ENCODE measurements at places on chromosomes 7 and 10.

- DNase-seq: no peak
These were observed 7.6 kb upstream of the HOXA13 start for GRCh38 chr7:27207348-27207985.

DNA sequence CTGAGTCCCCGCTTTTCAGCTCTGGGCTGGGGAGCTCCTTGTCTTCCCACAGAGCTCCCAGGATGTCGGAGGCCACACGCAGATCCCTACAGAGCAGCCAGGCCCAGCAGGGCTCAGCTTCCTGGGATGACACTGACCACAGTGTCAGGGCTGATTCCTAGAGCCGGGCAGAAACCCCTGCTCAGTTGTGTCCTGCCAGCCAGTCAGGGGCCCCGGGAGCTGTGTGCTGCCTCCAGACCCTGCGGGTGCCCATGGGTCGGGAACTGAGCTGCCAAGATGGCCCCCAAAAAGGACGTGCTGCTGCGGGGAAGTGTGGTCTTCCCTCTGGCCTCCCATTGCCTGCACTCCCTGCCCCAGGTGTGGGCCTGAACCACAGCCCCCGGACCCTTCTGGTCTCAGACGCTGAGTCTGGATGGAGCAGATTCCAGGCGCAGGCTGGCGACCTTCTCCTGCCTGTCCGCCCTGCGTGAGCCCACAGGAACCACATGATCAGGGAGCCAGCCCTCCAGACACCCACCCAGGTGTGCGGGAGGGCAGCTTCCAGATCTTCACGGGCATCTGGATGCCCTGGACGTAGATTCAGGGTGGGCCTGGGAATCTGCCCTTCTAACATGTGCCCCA is 217.4 kb downstream of the MAD1L1 start:
- DNase-seq: no peak

DNA sequence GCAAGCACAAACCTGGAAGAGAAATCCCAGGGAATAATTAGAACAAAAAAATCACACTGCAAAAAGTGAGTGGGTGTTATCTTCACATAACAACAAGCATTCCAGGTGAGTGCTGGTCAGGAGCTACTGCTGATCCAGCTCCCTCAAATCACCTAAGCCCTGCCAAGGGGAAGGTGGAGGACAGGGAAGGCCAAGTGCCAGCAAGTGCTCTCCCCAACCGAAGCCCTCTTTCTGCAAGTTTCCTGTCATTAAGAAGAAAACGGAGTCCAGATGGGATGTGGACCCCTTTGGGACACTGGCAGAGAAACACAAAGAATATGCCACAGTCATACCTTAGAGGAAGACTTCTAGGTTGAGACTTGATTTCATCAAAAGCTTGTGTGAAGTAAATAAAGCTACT is 933.0 kb upstream of the ZNF722 start:
- no peak for DNase-seq

GRCh38 chr7:27994639-27995038 is 186.0 kb downstream of the JAZF1 start:
- DNase-seq: no peak

GRCh38 chr7:25549271-25549921 is 321.1 kb upstream of the NPVF start:
- DNase-seq: no peak

- DNase-seq: peak; percentile 30
These were observed 74.5 kb upstream of the VKORC1L1 start for GRCh38 chr7:65798111-65799075.

DNA sequence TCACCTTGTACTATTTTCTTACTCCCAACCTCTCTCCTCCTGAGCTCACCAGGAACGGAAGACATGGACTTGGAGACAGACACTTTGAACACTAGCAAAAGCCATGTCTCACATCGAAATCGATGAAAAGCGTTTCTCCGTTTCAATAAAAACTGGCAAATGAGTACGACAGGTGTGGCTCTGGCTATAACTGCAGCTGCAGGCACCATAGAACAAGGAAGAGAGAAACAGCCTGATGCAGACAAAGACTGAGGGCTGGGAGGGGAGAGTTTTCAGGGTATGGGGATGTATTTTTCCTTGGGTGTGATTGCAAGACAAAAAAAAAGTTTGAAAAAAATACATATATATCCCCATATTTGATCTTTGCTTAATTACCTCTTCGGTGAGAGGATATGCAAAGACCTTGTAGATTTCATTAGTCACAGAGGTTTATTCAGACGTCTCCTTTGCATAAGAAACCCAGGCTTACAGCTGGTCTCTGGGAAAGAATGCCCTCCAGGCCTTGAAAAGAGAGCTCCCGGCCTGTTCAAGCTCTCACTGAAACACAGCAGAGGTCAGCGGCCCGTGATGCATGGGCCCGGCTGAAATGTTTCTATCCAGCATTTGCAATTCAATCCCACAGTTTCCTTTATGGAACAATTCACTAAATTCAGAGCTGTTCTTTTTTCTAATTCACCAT is 63.1 kb downstream of the TLL2 start:
- DNase-seq: no peak

- no peak for DNase-seq
These were observed 3.9 kb upstream of the NRF1 start for GRCh38 chr7:129607471-129608120.

DNA sequence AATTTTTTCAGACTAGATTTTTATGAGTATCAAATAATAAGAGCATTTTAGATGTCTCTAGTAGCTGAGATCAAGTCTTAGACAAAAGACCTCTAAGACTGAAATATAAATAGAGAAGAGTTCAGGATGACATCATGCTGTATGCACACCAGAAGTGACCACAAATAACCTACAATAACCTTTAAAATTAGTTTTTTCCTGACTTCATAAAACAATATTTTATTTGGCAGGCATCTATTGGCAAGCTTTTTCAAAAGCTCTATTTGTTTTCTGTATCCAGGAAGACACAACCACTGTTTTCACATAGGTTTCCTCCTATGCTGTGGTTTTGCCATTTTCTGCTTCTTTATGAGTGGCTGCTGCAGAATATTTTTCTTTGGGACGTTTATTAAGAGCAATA is 359.1 kb downstream of the CRPPA start:
- DNase-seq: no peak

- no peak for DNase-seq
These were observed 35.0 kb downstream of the UNC5B start for GRCh38 chr10:71247414-71247705.

GRCh38 chr10:74135452-74135851 is 15.2 kb downstream of the AP3M1 start:
- DNase-seq: no peak

GRCh38 chr7:4065190-4065589 is 616.9 kb upstream of the FOXK1 start:
- no peak for DNase-seq

GRCh38 chr10:89392974-89393373 is 551 bp downstream of the IFIT1 start:
- no peak for DNase-seq

DNA sequence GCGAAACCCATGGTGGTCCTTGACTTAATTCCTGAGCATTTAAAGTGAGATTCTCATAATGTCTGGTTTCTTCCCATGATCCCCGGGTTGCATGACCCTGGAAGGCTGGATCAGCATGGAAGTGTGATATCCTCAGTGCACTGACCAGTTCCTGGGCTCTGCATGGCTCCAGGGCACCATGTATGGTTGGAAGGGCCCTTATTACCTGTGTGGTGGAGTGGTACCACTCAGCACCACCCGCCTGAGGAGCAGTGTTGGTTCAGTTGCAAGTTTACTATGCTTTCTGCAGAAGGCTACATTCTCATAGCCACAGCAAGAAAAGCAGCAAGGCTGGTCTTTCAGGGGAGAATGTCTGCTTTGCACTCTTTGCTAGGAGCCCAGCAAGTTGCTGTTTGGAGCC is 325.7 kb upstream of the MKI67 start:
- no peak for DNase-seq

GRCh38 chr10:79201706-79202105 is 132.9 kb downstream of the ZMIZ1 start:
- DNase-seq: no peak

DNA sequence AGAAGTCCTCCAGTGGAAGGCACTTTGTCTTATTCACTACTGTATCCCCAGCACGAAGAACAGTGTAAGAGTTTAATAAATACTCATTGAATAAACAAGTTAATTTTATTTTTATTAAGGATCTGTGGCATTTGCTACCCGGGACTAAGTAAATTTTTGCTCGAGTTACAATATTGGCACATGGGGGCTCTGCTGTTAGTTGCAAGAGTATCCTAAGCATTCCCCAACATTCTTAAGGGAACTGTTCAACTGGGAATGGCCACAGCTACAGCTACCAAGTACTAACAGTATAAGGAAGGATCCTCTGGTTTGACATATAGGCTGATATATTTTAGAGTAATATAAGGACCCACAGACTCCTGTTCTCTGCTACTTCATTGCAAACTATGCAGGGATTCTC is 8.7 kb upstream of the LRRTM3 start:
- DNase-seq: no peak

GRCh38 chr7:32164341-32164996 is 94.3 kb upstream of the PDE1C start:
- no peak for DNase-seq

DNA sequence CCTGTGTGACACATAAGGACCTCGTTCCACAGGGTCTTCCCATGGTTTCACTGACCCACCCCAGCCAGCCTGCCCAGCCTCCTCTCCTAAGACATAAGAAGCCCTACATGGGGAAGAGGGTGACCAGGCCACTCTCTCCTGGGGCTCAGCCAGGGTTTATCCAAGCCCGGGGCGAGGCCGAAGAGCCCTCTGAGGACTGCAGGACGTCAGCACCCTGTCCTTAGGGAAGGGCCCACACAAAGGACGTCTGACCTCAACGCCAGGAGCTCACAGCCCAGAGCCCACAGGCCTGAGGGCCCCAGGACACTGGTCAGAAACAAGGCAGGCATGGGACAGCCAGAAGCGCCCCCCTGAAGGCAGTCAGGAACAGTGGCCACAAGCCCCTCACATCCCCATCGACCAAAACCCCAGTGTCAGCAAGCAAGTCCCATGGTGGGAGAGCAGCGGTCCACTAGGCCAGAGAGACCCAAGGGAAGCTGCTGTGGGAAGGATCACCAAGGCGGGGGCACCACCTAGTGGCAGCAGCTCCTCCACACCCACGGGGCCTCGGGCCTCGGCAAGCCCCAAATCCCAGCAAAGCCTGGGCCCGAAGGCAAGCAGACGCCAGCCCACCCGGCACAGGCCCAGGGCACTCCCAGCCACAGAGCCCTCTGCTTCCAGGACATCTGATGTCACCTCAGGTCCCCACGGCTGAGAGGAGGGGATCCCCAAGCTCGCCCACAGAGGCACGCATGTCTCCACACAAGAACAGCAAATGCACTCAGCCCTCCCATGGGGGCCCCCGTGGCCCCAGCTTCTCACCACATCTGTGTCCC is 23.4 kb downstream of the MAD1L1 start:
- peak; percentile 82 for DNase-seq

- no peak for DNase-seq
These were observed 61.4 kb downstream of the BBS9 start for GRCh38 chr7:33190688-33191304.

- DNase-seq: no peak
These were observed 164.6 kb upstream of the TNS3 start for GRCh38 chr7:47746468-47746867.

DNA sequence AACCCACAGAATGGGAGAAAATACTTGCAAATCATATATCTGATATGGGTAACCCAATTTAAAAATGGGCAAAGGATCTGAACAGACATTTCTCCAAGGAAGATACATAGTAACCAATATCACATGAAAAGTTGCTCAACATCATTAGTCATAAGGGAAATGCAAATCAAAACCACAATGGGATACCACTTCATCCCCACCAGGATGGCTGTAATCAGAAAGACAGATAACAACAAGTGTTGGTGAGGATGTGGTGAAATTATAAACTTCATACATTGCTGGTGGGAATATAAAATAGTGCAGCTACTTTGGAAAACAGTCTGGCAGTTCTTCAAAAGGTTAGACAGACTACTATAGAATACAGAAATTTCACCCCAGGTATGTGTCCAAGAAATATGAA is 19.3 kb downstream of the AOC1 start:
- no peak for DNase-seq

DNA sequence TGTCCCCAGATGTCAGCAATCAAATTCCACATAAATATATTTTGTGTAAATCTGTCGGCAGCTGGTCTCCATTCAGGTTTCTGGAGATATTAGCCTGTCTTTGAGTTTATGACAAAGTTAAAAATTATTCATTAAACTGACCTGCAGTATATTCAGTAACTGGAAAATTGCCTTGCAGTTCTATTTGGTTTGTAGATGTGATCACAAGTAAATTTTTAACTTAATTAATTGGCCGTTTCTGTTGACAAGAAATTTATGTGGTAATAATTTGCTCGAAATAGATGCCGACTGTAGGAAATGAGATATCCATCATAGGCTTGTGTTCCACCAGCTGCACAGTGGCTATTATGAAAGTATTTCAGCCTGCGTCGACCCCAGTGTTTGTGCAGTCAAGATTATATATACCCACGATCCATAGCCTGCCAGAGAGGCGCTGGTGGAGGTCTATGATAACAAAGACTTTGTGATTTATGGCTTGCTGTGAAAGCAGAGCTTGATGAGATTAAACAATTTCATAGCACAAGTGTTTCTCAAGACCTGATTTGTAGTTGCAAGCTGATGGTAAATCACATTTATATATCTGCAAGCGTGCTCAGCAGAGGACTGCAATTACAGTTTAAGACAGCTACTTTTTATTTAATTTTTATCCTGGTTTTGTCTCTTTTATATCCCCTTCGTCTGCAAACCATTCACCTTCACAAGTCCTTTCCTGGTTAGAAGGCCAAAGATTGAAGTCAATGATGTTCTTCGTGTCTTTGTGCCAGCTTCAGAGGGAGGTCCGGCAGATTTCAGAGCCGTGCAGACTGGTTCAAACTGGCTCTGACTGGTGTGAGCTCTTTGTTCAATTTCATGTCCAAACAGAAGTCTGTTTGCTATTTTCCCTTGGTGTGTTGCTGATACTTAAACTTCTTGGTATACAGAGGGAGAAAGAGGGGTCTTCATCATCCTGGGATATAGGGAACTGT is 850.9 kb downstream of the LRMDA start:
- DNase-seq: no peak

- no peak for DNase-seq
These were observed 28.0 kb upstream of the PALS2 start for GRCh38 chr7:24545215-24545614.

GRCh38 chr7:132817949-132818348 is 241.7 kb upstream of the PLXNA4 start:
- DNase-seq: no peak

GRCh38 chr10:78774999-78775711 is 293.6 kb upstream of the ZMIZ1 start:
- DNase-seq: no peak

GRCh38 chr7:99000196-99000903 is 122.0 kb downstream of the TRRAP start:
- DNase-seq: no peak

- no peak for DNase-seq
These were observed 48.5 kb upstream of the ARL4A start for GRCh38 chr7:12638851-12639456.

GRCh38 chr10:82934429-82934828 is 1059.4 kb downstream of the NRG3 start:
- DNase-seq: no peak
